ENCODE measurements at places on chromosomes 4 and X. TPM values are rescaled to one million over a fixed set of nuclear protein-coding genes. Genes with fewer than 3 reads are reported as not detected.

Gene UGT2B17
- not detected for total RNA-seq

Gene HERC5
- 3.5 TPM for total RNA-seq

Gene MRFAP1
- total RNA-seq: 216 TPM

Gene CT45A1
- not detected for total RNA-seq

Gene RIPPLY1
- total RNA-seq: not detected

Gene SHROOM2
- total RNA-seq: 38.8 TPM

Gene CFAP47
- total RNA-seq: 45.4 TPM

Gene CYTL1
- 0.69 TPM for total RNA-seq

Gene SHOX
- 0.23 TPM for total RNA-seq

Gene PRSS12
- 21.7 TPM for total RNA-seq

Gene CT45A5
- 0.46 TPM for total RNA-seq

Gene ATP5ME
- 128 TPM for total RNA-seq

Gene IL2
- not detected for total RNA-seq

Gene SEPTIN11
- 169 TPM for total RNA-seq

Gene SLC34A2
- 0.23 TPM for total RNA-seq

Gene RAB39B
- total RNA-seq: 34.1 TPM

Gene NAP1L2
- 65.3 TPM for total RNA-seq

Gene ADAM29
- 1.4 TPM for total RNA-seq

Gene DDX53
- not detected for total RNA-seq

Data from diencephalon (tissue), 1 donor.